Fibroblast of skin of right biceps (primary cell): ENCODE measurements at places on chromosomes 13 and 19.
A peak's percentile ranks its signal among the peaks of the same experiment; 100 is the strongest.

- no peak for DNase-seq
These were observed 87.2 kb downstream of the SCGB2B2 start for GRCh38 chr19:34589730-34590129.

- no peak for DNase-seq
These were observed 223.5 kb downstream of the KLF12 start for GRCh38 chr13:73910733-73911132.

DNA sequence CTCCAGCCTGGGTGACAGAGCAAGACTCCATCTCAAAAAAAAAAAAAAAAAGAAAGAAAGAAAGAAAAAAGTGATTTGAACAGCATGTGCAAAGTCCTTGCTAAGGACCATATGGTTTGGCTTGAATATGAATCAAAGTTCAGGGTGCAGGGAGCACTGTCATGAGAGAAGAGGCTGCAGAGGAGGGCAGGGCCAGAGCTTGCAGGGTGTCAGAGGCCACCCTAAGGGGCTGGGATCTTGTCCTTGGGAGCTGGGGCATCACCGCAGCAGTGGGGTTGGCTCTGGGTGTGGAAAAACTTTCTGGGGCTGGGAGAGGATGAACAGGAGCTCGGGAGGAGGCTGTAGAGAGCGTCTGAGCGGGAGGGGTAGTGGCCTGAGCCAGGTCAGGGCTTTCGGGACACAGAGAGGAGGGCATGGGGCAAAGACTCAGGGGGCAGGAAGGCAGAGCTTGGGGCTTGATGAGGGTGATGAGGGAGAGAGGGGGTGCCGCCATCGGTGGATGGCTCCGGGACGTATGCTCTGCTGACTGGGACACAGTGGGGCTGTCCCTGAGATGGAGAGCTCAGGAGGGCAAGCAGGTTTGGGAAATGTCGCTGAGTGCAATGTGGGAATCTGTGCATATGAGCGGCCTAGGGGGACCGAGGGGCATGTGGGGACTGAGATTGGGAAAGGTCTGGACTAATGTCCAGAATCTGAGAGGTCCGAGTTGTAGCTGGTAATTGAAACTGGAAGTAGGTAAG is 3.0 kb downstream of the TRPM4 start:
- DNase-seq, result no peak

GRCh38 chr19:30498707-30499106 is 126.5 kb downstream of the ZNF536 start:
- no peak for DNase-seq

GRCh38 chr13:51831519-51831918 is 13.5 kb downstream of the TMEM272 start:
- DNase-seq, result no peak

- DNase-seq, result peak; percentile 28
These were observed 76.9 kb downstream of the FOXO1 start for GRCh38 chr13:40589285-40590109.

DNA sequence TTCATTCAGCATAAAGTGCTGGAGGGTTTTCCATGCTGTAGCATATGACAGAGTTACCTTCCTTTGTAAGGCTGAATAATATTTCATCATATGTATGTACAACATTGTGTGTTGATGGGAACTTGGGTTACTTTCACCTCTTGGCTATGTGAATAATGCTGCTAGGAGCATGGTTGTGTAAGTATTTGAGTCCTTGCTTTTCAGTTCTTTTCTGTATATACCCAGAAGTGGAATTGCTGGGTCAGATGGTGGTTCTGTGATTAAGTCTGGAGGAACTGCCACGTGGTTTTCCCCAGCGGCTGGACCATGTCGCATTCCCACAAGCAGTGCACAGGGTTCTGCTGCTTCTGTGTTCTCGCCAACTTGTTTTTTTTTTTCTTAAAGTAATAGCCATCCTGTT is 101.2 kb upstream of the TEX29 start:
- peak; percentile 72 for DNase-seq

GRCh38 chr19:19039901-19040300 is 6.5 kb downstream of the ARMC6 start:
- DNase-seq, result no peak

DNA sequence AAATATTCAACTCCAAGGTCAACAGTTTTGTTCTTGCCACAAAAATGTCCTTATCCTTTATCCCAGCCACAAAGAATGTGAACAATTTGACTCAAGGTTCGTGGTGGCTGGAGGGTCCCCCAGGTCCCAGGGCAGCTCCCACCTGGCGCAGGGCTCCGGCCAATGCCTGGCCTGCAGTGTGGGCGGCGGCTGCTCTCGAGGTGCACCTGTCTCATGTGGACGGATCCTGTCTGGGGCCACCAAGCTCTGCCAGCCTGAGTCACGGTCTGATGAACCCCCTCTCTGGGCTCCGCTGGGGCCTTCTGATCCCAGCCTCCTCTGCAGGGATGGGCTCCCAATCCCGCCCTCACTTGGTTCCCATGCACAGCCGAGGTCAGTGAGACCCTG is 49.4 kb downstream of the GAS6 start:
- peak; percentile 70 for DNase-seq

DNA sequence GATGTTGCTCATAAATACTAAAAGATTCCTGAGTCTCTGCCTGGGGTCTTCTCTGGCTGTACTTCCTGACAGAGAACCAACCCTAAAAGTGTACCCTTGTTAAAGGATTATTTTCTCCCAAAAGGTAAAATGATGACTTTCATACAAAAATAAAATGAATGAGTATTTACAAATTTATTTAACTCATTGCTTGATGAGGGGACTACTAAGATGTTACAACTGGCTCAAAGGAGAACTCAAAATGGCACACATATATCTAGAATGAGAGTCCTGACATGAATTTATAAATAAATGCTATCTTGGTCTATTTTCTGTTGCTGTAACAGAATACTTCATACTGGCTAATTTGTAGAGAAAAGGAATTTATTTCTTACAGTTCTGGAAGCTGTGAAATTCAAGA is 30.5 kb downstream of the STOML3 start:
- DNase-seq, result no peak

DNA sequence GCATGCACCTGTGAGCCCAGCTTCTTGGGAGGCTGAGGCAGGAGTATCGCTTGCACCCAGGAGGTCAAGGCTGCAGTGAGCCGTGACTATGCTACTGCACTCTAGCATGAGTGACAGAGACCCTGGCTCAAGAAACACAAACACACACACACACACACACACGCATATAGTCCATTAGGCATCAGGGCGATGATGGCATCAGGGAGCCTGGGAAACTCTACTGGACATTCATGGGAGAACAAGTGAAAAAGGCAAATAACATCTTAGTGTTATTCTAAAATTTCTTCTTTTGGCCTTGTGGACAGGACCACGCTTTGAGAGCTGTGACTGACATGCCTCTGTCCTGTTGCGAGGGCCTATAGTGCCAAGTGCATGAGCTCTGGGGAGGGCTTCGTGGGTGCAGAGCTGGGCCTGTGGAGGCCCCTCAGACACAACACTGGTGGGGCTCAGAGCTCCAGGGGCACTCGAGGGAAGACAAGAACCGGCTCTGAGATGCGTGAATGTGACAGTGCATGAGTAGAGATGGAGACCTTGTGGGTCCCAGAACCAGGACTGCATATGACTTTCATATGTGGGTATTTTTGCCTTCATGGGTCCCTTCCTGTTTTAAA is 8.0 kb upstream of the USF2 start:
- no peak for DNase-seq

GRCh38 chr19:43782311-43782660 is 1.5 kb upstream of the KCNN4 start:
- DNase-seq, result no peak
